ENCODE measurements at places on chromosomes 4 and X.

DNA sequence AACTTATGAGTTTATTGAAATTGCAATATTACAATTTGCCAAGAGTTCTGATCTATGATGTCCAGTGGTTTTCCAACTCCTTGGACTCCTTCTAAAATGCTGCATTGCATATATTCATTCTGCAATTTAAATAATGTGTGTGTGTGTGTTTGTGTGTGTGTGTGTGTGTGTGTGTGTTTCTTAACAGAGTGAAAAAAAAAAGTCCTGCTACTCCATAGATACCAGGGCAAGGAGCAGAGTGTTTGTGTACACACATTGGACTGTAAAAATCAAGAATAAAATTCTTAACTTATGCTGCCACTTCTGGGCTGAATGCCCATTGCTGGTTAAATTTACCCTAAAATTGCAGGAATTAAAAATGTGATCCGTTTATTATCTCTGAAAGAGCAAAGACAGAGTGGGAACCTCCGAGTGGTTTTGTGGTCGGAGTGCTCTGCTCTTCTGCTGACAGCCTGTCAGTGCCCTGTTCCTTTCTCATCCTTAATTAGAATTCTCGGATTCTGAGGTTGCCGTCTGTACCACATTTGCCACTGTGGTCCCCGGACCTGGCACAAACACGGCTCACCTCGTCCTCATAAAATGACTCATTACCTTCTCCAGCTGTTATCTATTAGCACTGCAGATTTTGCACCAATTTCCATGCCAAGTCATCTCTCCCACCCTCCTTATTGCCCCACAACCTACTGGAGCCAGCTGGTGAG lies 355.5 kb downstream of the KCNIP4 start:
- DNase-seq, result no peak

DNA sequence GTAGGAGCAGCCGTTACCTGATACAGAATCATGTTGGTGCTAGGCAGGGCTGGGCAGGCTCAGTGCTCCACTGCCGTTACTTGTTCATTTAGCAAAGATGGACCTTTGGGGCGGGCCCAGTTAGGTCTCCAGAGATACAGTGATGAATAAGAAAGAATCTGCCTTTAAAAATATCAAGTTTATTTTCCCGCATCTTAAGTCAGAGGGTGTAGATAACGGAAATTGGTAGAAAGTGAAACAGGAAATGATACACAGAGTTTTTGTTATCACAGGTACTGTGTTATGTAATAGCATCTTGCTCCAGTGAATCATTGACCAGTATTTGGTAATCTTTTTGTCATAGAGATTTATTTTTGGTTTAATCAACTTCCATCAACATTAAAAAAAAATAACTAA lies 5.5 kb downstream of the TMEM131L start:
- DNase-seq, result no peak

GRCh38 chrX:17854531-17854930 lies 6.6 kb downstream of the RAI2 start:
- DNase-seq, result no peak

- no peak for DNase-seq
These were observed 1411.2 kb downstream of the RAPGEF2 start for GRCh38 chr4:160514126-160514525.

DNA sequence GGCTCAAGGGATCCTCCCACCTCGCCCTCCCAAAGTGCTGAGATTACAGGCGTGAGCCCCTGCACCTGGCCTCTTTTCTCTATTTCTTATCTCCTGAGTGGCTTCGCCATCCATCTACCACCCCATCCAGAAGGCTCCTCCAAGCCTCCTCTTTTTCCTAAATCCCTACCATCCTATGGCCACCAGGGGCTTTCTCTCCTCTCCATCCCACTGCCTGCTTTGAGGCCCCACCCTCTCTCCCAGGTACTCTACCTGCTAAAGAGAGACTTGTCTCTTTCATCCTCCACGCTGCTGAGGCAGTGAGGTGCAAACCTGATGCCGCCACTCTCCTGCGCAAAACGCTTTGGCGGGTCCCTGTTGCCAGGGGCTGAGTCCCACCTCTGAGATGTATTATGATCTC lies 7.0 kb downstream of the RS1 start:
- no peak for DNase-seq

DNA sequence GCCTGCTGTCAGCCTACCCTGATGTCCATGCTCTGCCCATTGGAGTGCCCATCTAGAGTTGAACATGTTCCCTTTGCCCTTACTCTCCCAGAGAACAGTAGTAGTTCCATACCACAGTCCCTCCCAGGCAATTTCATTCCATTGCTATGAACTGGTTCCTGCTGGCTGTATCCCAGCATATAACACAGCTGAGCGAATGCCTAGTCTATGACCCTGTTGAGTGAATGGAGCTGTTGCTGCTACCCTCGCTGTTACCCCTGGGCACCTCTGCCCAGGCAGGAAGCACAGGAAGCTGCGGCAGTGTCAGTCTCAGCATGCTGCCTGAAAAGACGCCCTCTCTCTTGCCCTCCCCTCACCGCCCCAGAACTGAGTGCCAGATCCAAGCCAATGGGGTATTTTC lies 73.3 kb downstream of the SOX3 start:
- DNase-seq, result no peak

- peak; percentile 25 for DNase-seq
These were observed 162.8 kb downstream of the FBXO8 start for GRCh38 chr4:174120446-174121295.

GRCh38 chrX:102950908-102951866 lies 14.1 kb downstream of the RAB40AL start:
- DNase-seq, result peak; percentile 14

- no peak for DNase-seq
These were observed 70.2 kb downstream of the TBL1X start for GRCh38 chrX:9535101-9535500.

Data from hypothalamus (tissue), 51 donors.